ENCODE measurements at places on chromosomes 11 and 22.

- DNase-seq, result no peak
Observed at GRCh38 chr11:9943386-9944110, 279.7 kb downstream of the SWAP70 start.

DNA sequence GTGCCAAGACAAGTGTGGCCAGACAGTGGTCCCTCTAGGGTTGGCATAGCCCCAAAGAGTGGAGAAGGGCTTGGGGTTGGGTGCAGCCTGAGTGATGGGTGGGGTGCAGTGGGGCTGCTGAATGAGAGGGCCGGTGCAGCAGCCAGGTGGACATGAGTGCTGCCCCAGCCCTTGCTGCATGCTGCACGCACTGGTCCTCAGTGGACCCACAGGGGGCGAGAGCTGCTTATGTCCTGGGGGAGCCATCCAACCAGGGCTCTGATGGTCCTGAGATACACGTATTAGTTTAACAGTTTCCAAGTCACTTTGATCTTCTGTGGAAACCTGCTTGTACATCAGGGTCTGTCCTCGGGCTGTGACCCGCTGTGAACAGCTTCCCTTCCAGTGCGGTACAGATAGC lies 23.9 kb upstream of the ACR start:
- no peak for DNase-seq

GRCh38 chr11:115722711-115723110 lies 218.5 kb upstream of the CADM1 start:
- no peak for DNase-seq

DNA sequence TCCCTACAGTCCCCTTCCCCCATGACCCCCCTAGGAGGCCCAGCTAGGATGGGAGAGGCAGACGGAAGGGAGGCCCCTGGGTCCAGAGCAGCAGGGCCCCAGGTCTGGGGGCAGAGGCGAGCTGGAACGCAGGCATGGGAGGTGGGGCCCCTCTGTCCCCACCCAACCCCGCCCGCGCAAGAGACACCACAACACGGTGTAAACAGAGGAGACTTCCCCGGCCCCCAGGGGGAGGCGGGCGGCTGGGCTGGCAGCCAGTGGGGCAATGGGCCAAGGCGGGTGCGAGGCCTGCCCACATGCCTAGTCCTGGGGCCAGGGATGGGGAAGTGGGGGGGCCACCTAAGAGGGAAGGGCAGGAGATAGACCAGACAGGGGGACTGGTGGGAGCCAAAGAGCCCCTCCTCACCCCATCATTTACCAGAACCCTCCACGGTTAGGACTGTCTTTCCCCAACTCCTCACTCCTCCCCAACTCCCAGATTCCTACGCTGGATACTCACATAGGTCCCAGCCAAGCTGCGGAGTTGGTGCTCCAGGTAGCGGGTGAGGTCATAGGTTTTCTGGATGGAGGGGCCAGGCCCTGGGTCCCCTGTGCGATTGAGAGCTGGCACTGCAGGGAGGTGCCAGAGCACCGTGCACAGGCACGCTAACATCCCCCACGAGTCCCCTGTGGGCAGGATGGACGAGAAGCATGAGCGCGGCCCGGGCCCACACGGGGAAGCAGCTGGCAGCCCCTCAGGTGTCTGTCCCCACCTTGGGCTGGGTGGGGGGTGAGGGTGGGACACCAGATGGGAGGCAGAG lies 6.2 kb downstream of the CLCF1 start:
- no peak for DNase-seq

DNA sequence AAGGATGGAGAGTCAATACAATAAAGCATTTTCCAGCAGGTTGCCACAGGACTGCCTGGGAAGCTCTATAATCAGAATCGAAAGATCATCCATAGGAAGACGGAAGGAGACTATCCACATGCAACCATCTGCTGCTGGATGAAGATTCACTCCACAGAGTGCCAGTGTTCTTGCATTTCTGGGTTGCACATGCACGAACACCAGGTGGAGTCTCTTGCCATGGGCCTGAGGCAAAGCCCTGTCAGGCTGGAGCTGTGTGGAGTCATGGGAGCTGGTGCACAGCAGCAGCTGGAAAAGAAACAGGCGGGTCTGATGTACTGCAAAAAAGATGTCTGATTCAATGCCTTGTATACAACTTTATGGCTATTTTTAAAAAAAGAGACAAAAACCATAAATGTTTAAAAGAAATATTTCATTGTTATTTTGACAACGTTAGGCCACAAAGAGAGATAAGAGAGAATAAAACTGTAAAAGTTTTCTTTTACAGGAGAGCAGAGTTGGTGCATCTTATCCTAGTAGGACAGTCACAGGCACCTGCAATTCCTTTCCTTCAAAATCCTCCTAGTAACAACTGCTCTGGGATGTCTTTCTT lies 12.9 kb upstream of the FAT3 start:
- DNase-seq, result no peak

GRCh38 chr22:38429499-38430068 lies 25.4 kb downstream of the KCNJ4 start:
- no peak for DNase-seq

- DNase-seq, result no peak
Observed at GRCh38 chr11:94089341-94089740, 39.3 kb upstream of the PANX1 start.

DNA sequence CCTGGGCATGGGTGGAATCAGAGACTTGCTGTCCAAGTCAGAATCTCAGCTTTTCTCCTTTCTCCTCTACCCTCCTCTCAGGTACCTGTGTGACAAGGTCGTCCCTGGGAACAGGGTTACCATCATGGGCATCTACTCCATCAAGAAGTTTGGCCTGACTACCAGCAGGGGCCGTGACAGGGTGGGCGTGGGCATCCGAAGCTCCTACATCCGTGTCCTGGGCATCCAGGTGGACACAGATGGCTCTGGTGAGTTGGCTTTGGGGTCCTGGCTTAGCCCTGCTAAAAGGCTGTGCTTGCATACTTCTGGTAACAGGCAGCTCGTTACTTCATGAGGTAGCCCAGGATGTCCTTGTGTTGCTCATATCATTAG lies 10.7 kb downstream of the MCM5 start:
- no peak for DNase-seq

Measured in upper lobe of left lung (tissue), 6 donors.